ENCODE measurements at places on chromosomes 7 and 10.

DNA sequence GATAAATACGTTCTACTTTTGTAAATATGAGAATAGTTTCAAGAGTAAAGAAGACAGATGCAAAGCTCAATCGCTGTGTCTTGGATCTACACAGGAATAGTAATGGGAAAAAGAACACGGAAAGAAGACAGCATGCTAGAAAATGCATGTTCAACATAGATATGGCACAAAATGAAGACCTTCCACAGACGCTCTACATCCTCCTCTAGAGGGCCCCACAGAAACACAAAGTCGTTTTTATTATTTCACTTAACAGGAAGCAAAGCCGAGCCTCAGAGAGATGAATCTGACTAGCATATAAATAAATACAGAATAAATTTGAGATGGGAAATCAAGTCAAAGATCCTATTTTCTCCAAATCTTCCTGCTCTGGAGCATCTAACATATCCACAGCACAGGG is 292.6 kb downstream of the PARD3 start:
- DNase-seq = no peak

DNA sequence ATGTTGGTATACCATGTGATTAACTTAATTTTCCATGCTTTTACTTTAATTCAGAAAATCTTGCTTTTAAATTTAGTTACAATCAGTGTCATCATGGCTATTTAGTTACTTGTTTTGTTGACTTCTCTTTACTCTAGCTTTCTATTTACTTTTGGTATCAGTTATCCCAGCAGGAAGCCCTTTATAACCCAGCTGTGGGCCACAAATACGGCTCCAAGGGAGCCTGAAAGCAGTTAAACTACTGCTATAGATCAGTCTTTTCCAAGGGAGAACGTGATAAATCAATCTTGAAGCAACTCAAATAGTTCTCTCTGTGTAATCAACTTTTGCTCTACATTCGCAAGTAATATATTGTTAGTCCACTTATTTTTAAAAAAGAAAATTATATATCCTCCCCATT is 287.4 kb downstream of the CACNA2D1 start:
- DNase-seq = no peak

DNA sequence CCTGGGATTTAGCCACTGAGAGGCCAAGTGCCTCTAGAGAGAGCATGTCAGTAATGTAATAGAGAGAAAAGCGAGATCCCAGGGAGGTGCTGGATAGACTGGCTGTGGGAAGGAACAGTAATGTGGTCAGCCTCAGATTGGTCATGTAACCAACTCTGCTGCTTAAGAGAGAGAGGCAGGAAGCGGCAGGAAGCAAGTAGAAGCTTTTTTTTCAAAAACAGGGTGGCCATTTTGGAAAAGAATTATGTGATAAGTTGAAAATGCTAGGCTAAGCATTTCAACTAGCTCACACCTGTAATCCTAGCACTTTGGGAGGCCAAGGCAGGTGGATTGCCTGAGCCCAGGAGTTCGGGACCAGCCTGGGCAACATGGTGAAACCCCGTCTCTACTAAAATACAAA is 3.7 kb upstream of the PCOLCE start:
- no peak for DNase-seq

DNA sequence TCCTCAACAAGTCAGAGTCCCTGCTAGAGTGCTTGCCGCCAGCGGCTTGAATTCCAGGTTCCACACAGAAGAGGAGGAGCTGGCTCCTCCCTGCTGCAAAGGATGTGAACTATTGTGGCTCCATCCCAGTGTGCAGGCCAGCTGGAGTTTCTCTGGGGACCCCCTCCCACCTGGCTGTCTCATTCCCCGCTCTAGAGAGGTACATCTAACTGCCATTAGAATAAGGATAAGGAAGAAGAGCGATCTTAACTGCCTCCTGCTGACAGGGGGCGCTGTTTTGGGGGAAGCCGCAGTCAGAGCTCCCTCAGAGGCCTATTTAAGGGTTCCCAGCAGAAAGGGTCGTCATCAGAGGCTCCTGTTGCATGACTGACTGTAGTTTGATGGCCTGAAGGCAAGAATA is 40.8 kb upstream of the HECW1 start:
- DNase-seq = no peak

Data from AG08395 (cell line).